ENCODE measurements at places on chromosomes 2 and 18.

DNA sequence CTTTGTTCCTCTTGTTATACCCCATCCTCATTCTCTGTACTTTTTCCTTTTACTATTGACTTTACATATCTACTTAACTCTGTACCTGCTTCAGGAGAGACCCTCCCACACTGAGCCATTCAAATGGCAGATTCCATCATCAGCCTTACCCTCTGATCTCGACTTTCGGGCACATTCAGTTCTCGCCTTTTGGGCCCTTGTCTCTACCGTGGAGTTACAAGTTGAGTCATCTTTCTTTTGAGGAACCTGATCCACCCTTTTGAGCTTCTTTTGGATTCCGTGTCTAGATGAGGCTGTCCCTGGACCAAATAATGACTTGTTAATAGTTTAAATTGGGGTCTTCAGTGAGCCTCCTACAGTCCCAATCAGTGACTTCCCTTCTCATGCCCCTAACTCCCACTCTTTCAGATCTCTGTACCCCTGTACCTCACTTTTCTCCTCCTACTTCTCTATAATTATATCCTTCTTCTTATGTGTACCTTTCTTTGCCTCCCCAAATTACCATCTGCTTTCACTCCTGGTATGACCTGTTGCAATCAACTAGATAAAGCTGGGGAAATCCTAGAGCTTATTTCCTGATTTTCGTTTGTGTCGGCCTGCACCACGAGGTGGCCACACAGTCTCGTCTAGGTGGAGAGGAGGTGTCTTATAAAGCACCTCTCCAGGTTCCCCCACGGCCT lies 17.2 kb downstream of the SP110 start:
- ATAC-seq, result no peak

DNA sequence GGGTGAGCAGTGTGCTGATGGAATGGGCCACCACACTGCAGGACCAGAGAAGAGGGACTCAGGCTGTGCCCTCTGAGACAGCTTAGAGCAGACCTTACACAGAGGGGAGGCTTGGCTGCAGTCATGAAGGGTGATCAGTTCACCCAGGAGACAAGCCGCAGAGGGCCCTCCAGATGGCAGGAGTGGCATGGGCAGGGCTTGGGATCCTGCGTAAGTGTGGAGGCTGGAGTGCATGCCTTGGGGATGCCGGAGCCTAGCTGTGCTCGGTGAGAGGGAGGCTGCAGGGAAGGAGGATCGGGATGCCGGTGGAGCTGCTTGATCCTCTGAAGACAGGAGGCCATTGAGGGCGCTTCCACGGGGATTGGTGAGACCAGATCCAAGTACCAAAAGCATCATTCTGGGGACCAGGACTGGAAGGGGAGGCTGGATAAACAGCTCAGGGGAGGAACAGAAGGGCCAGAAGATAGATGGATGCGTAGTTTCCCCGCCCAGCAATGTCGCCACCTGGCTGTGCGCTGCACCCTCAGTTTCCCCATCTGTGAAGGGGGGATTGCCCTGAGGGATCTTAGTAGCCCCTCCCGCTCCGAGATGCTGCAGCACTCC lies 163.4 kb downstream of the INHBB start:
- no peak for ATAC-seq

DNA sequence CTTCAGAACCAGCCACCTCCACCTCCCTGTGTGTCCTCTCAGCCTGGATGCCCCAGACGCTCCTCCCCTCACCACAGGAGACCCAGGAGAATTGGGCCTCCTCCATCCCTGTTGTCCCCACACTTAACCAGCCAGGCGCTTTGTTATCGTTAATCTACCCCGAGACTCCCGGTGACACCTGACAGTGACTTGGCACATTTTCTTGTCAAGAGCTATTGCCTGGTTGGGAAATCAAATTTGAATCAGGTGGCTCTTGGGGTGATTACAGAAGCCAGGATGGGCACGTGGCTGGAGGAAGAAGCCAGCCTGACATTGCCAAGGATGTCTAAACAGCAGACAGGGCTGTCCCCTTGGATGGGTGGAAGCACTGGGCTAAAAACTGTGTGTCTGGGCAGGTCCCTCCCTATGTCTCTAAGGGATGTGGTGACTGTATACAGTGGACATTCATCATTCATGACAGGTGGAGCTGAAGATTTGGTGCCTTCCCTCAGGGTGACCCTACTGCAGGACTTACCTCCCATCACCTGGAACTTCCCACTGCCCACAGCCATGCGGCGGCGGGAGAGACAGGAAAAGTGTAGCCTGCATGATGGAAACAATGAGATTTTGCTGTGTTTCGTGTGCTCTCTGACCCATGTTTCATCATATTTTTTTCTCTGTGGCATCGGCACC lies 157.2 kb upstream of the CAPN13 start:
- ATAC-seq, result no peak

DNA sequence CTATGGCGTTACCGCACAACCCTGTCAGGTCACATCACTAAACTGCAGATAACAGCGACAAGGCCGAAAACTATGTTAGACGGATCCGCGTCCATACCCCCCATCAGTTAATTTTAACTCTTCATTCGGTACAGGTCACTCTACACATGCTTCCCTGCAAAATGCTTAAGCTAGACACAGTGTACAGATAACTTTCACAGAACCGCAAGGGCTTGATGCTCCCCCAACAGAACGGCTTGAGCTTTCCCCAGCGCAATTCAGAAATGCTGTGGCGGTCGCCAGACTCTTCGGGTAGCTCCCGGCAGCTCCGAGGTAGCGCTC lies 283 bp upstream of the RBBP8 start:
- no peak for ATAC-seq

- ATAC-seq, result peak; percentile 60
Measured at GRCh38 chr2:237700512-237701032, 73.2 kb downstream of the LRRFIP1 start.

DNA sequence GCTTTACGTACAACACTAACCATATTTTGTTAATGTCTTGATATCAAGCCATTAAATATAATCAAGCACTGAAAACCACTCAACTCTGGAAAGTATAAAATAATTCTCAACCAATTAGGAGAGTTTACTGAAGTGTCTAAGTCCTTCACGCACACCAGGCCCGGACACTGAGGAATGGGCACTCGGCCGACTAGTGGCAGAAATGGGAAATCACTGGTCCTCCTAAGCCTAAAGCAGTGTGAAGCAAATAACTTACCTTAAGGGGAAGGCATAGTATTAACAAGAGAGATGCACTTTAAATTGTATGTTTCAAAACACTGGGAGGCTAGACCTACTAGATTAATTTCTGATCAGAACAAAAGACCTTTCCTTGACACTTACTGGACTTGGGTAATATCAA lies 45.7 kb downstream of the FAM210A start:
- ATAC-seq, result peak; percentile 73

DNA sequence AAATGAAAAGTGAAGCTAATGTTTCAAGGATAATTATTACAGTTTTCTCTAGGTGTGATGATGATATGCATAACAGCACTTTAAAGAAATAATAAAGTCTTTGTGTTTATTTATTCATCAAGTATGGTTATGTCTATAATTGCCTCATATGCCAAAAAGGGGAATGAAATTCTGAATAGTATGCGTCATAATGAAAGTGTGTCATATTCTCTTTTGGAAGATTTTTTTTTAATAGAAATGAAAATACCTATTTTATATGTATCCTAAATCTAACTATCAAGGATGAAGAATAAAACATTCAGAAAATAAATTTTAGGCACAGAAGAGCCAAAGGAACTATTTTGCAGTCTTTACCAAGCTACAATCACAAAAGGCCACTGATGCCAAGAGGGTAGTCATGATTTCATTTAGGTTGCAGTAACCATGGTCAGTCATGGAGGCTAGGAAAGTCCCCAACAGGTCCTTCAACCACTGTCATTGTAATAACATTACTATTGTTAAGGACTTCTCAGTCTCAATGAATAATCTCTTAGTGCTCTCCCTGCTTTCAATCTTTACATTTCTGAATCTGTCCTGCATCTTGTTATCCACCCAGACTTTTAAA lies 712.5 kb downstream of the DCDC2C start:
- no peak for ATAC-seq

DNA sequence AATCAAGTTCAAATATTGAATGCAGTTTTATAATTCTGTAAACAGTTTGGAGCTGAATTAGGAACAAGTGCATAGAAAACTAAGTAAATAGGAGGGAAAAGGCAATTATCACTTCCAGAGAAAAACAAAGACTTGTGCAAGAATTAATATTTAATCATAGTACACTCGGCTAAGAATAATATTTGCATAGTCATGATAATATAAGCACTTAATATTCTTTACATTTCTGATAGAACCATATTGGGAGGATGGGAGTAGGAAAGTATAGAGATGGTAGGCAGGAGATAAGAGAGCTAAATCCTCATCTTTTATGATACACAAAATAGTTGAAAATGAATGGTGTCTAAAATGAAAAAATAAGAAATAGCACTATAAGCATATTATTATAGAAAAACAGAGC lies 27.4 kb upstream of the TNFAIP6 start:
- ATAC-seq, result no peak

All from motor neuron (in vitro differentiated cells).